Suppressor macrophage treated with lipopolysaccharide for 4 hours (primary cell): ENCODE measurements at places on chromosomes 4 and X.

DNA sequence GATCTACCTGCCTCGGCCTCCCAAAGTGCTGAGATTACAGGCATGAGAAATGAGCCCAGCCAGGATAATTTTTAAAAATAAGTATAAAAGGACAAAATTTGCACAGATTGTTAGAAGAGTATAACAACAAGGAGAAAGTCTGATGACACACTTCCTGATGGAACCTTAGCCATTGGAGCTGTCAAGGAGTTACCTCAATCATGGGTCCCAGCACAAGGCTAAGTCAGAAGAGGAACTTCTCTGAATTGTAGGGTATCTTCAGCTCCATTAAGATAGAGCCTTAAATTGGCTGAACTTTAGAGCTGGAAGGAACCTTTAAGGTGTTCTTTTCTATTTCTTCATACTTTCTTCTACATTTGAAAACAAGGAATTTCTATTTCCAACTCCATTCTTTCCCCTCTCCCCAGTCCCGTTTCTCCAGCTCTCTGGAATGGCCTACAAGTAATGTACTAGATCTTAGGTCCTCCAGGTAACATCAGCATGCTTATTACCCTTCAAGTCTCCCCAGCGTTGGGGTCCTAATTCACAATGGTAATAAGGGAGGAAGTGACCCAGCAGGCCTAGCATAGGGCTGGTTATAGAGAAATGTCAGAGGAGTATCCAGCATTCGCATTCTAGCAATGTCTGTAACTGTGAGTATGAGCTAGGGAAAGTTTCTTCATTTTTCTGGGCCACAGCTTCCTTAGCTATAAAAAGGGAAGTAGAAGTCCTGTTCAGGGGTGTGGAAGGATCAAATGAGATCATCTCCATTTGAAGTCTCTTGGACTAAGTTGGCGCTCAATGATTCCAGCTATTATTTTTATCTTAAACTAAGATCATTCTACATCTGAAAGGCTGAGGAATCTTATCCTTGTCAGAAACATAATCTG, 18.5 kb upstream of the RBPJ start:
- DNase-seq = peak; percentile 89

GRCh38 chr4:1830642-1831228, 25.2 kb downstream of the LETM1 start:
- no peak for DNase-seq

DNA sequence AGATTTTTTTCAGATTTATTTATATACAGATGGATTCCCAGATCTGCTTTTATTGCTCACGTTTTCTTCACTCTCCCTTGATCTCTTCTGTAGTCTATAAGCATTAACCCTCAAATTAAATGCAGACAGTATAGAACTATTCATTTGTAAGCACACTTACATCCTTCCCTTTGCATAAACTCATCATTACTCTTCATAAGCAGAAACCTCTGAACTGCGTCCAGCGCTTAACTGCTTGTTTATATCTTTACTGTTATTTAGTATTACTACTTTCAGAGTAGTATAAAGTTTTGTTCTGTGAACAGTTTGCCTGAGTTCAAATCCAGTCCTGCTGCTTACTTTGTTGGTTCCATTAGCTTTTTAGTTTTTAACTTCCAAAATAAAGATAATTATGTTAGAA, 132.9 kb downstream of the STIM2 start:
- DNase-seq = no peak

- no peak for DNase-seq
Observed at GRCh38 chr4:3879681-3880614, 113.8 kb downstream of the ADRA2C start.

- no peak for DNase-seq
Observed at GRCh38 chr4:62544428-62544827, 1344.3 kb downstream of the ADGRL3 start.

- no peak for DNase-seq
Observed at GRCh38 chrX:119325456-119325855, 73.7 kb upstream of the SLC25A43 start.

GRCh38 chrX:45622042-45622423, 421.4 kb upstream of the DIPK2B start:
- peak; percentile 3 for DNase-seq

DNA sequence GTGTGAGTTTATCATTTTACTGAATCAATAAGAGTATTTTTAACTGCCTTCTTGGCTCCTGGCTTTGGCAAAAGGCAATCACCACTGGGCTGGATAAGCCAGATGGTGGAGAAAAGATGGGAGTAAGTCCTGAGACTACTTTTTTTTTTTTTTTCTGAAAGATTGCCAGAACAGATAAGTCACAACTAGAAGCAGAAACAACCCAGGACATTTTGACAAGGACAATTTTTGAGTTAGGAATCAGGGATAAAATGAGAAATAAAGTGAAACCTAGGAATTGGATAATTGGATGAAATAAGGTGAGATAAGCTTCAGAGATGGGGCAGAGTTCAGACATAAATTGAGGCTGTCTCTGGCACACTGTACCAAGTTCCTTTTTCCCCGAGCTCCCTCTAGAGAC, 471.0 kb downstream of the KLHL13 start:
- no peak for DNase-seq

DNA sequence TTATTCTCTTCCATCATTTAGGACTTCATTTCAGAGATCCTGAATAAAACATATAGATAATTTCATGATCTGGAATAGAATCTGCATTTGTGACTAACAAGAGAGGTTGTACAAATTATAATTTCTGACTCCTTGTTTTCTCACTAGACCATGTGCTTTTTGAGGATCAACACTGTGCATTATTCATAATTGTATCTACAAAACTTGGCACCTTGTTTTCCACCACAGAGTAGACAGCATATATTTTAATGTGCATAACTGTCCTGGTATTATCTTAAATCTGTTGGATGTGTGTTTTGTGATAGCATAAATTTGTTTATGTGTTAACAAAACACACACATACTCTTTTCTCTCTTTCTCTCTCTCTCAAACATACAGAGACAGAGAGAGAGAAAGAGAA, 514.9 kb upstream of the GALNT7 start:
- DNase-seq = no peak

DNA sequence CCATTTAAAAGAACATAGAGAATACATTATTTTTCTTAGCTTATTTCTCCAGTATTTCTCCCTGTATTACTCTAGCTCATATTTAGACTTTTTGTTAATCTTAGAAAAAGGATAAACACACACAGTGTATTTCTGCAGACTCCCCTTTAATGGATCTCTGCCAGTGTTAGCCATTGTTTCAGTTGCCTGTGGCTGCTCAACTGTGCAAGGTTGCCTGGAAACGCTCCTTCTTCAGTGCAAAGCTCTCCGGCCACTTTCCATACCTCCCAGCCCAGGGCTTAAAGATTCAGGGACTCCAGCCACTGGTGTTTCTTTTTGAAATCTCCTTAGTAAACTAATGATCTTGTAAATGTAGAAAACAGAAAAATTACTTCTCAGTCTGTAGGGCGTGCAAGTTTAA, 104.9 kb downstream of the SLIT2 start:
- DNase-seq = no peak

DNA sequence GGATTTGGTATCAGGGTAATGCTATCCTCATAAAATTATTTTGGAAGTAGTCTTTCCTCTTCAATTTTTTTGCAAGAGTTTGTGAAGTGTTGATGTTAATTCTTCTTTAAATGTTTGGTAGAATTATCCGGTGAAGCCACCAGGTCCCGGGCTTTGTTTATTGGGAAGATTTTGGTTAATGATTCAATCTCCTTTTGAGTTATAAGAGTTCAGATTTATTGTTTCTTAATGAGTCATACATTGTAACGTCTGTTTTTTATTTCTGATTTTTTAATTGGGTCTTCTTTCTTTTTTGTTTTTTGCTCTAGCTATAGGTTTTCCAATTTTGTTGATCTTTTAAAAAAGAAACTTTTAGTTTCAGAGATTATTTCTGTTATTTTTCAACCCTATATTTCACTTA, 412.3 kb downstream of the PDGFC start:
- no peak for DNase-seq

DNA sequence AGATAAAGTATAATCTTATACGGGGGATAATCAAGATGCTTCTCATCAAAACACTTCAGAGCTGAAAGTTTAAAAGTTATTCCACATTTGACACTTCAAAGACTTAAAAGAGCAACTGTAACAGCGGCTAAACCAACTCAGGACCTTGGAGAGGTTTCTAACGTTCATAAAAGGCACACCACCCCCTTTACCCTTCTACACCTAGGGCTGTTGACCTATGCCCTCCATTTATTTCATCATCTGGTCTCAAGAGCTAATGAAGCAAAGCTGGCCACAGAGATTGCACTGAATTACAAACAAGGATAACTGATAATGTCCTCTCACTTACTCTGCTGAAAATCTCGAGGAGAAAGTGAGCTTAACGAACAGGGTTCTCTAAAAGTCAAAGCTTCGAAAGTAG, 1.1 kb upstream of the RPS6KA6 start:
- DNase-seq = no peak

DNA sequence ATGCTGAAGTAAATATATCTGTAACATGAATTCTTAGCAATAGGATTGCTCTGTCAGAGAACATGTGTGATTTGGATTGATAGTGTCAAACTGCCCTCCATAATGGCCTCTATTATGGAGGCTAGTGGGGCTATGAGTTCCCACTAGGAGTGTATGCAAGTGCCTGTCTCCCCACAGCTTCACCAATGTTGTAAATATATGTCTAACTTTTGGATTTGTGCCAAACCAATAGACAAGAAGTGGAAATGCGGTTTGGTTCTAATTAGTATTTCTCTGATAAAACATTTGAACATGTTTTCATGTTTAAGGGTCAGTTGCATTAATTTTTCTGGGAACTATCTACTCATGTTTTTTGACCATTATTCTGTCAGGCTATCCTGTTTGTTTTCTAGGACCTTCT, 28.1 kb downstream of the GPAT3 start:
- no peak for DNase-seq

- DNase-seq = no peak
Observed at GRCh38 chrX:31124536-31124935, 52.7 kb upstream of the FTHL17 start.

- no peak for DNase-seq
Observed at GRCh38 chrX:2545144-2545543, 44.4 kb upstream of the DHRSX start.

GRCh38 chr4:54439831-54440243, 210.7 kb downstream of the PDGFRA start:
- DNase-seq = peak; percentile 59

GRCh38 chr4:157591245-157591644, 370.7 kb downstream of the GRIA2 start:
- DNase-seq = no peak

- no peak for DNase-seq
Observed at GRCh38 chr4:7616193-7616592, 181.5 kb upstream of the PSAPL1 start.

GRCh38 chr4:125323654-125324053, 8.9 kb downstream of the FAT4 start:
- no peak for DNase-seq

DNA sequence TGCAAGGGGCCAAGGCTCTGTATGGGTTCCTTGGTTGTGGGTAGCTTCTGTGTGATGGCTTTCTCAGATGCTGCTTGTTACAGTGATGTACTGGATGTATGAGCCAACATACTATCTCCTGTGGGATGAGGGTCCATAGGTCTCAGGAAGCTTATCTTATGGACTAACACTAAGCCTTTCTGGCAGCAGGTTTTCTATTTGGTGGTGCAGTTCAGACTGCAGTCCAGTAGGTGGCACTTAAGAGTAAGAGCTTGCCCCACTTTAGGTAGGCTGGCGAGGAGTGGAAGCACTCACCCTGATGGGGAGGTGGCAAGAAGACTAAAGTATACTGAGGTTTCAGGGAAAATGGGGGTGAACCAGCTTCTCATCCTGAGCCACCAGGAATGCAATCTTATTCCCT, 306.7 kb upstream of the MAOA start:
- peak; percentile 39 for DNase-seq

- DNase-seq = no peak
Observed at GRCh38 chr4:119238068-119238722, 25.7 kb downstream of the USP53 start.

DNA sequence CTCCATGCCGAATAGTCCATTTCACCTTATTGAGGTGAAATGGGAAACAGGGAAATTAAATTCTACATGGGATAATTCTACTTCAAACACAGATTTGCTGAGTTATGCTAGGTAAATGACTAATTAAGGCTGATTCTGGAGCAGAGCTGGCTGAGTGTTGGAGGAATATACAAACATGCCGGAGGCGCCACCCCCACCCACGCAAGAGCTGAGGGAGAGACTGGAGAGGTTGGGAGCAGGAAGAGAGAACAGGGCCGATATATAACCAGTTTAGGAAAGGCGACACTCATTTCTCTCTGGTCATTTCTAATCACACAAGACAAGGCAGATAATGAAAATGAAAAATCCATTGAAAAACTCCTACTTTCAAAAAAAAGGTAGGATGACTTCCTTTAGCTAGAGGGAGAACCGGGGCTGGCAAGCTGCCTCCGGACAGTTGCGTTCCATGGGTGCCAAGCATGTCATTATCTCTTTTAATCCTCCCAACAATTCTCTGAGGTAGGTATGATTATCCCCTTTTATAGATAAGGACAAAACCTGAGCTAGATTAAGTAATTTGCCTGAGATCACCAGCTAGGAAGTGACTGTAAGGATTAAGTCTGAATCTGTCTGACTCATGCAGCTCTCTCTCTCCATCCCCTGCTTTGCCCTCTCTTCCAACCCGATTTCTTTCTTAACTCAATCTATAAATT, 27.6 kb upstream of the CFAP299 start:
- DNase-seq = no peak

DNA sequence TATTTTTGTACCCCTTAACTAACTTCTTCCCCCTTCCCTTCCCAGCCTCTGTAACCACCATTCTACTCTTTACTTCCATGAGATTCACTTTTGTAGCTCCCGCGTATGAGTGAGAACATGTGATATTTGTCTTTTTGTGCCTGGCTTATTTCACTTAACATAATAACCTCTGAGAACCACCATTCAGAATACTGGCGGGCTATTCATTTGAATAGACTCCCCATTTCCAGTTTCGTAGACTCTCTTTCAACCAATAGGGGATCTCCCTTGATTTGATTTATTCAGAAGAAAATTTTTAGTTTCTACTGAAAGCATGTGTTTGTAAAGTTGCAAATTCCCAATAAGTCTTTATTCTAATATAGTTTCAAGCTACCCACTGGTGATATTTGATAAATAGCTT, 117.2 kb downstream of the GATB start:
- DNase-seq = no peak

- no peak for DNase-seq
Observed at GRCh38 chr4:1588306-1588705, 95.8 kb downstream of the FAM53A start.

- no peak for DNase-seq
Observed at GRCh38 chrX:10612215-10612614, 8.2 kb downstream of the MID1 start.

GRCh38 chrX:115696039-115696438, 135.1 kb downstream of the PLS3 start:
- DNase-seq = no peak

GRCh38 chr4:3436048-3436797, 5.5 kb upstream of the HGFAC start:
- DNase-seq = no peak

DNA sequence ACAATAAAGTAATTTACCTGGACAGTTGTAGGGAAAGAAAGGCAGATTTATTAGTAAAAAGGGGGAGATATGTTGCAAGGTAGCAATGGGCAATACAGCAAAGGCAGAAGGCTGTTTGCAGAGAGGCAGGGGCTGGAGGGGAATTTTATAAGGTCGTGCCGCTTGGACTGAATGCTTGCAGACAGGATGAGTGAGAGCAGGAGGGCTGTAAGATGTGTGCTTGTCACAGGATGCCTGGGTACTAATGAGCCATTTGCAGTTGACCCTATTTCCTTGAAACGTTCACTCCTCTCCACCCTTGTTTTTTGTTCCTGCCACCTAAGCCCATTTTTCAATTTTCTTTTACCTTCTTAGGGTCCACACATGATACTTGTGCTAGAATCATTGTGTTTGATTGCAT, 214.7 kb downstream of the TRAM1L1 start:
- no peak for DNase-seq

GRCh38 chr4:150769248-150769647, 187.3 kb downstream of the MAB21L2 start:
- peak; percentile 68 for DNase-seq
